ENCODE measurements at places on chromosomes 16 and 17.

DNA sequence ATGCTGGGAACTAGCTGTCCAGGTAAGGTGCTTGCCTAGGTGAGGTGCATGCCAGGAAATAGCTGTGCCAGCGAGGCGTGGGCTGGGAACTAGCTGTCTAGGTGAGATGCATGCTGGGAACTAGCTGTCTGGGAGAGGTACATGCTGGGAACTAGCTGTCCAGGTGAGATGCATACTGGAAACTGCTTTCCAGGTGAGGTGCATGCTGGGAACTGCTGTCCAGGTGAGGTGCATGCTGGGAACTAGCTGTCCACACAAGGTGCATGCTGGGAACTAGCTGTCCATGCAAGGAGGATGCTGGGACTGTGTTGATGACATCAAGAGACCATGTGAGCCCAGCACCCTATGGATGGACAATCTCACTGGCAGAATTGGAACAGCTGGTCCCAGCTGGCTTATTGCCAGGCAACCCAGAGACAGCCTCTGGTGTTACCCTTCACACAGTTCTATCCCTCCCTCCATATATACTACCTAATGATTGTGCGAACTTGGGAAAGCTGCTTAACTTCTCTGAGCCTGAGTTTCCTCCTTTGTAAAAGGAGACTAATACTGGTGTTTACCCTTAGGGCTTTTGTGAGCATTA, 479.9 kb upstream of the RBFOX1 start:
- no peak for DNase-seq

DNA sequence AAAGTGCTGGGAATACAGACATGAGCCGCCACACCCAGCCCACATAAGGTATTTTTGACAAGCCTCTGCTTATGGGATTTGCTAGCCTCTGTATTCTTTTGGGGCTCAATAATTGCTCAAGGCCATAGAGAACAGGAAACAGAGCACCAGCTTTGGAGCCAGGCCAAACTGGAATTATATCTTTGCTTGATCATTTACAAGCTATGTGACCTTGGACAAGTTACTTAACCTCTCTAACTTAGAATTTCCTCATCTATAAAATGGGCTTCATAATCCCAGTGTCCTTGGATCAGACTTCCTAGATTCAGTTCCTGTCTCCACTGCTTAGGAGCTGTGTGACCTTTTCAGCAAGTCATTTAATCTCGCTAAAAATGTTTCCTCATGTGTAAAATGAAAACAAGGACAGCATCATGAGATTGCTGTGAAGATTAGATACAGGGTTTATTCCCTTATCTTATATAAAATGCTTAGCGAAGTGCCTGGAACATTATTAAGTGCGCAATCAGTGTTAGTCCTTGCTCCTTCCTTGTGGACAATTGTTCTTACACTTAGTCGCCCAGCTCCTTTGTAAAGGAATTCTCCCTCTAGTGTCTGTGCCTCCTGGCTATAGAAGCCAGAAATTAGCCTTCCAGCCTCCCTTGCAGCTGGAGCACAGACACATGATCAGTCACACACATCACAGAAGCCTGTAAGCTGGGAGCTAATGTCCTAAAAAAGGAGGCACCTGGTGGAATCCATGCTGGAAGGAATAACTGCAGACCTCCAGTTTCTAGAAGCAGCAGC, 16.6 kb downstream of the KRT9 start:
- DNase-seq, result no peak

- DNase-seq, result peak; percentile 1
These were observed 302.7 kb upstream of the PMFBP1 start for GRCh38 chr16:72474501-72475123.

DNA sequence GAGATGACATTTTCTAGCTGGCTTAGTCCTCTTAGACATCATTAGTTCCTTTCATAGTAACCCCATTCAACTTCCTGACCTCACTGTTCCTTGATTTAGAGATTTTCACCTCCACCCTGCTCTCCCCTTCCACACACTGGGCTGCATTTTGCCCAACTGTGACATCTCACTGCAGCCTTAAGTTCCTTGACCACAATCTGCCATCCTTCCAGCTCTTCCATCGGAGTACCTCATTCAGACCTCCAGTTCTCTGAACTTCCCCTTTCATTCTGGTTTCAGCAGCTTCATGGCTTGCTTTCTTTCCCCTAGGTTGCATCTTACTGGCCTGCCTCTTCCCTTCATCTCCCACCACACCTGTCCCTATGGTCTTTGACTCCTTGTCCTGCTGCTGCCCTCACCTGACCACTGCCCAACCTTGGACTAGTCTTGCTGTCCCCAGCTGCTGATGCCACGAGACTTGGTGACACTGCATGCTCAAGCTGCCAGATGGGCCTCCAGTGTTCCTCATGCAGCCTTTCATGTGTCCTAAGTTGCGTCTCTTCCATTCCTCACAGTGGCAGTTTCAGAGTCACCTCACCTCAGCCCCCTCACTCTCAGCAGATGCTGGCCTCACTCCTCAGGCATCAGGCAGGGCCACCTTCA, 40.8 kb downstream of the NUP88 start:
- DNase-seq, result no peak

- no peak for DNase-seq
These were observed 50.7 kb downstream of the SLC7A5 start for GRCh38 chr16:87818533-87819161.

DNA sequence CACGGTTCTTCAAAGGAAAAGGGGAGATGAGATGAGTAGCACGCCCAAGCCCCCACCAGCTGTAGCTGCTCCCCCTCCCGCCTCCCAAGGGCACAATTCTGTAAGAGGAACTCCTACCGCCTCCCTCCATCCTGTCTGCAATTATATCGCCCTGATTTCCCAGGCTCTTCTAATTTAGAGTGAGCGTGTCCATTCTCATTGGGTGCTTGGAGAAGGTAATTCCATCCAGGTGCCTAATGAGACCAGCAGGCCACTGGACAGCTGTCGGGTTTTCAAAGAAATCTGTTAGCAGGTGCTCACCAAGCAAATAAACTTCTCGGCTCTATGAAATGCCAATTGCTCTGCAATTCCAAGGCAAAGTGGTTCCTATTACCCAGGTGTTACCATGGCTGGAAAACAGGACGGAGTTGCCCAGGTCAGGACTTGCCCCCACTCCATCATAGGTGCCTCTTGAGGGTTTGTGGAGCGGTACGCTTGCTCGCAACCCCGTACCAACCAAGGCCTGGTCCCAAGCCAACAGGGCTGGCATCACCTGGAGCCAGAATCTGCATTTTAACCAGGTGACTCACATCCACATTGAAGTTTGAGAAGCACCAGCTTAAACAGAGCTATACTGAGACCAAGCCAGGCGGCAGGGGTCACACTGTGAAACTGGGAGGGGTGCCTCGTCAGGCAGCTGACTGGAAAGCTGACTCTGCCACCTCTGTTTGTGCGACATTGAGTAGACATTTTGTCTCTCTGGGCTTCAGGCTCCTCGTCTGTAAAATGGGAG, 16.5 kb upstream of the MEAK7 start:
- DNase-seq, result no peak

- DNase-seq, result no peak
These were observed 344.6 kb downstream of the SOX9 start for GRCh38 chr17:72465191-72466024.

DNA sequence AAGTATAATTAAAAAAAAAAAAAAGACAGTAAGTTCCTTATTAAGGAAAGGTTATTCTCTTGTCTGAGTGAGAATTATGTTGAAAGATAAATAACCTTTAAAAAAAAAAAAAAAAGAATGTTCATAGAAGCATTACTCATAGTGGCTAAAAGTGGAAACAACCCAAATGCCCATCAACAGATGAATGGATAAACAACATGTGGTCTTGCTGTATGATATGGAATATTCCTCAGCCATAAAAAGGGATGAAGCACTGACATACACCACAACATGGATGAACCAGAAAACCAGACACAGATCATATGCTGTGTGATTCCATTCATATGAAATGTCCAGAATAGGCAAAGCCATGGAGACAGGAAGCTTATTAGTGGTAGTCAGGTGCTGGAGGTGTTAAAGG, 9.2 kb upstream of the CCNF start:
- no peak for DNase-seq

GRCh38 chr16:55565086-55565485, 1.4 kb upstream of the CAPNS2 start:
- no peak for DNase-seq

GRCh38 chr17:49210158-49211029, at the start of the genes ABI3 and GNGT2:
Gene ABI3 (plus strand): TSS chr17:49210707. CDS start chr17:49210725, 18 bp downstream.
Gene GNGT2 (minus strand): TSS chr17:49210574. CDS start chr17:49207422, 3,152 bp downstream.
- DNase-seq, result peak; percentile 73

- DNase-seq, result no peak
These were observed 122.3 kb upstream of the CIBAR2 start for GRCh38 chr16:85234310-85235204.

GRCh38 chr17:2384439-2385127, 16.3 kb downstream of the MNT start:
- no peak for DNase-seq

DNA sequence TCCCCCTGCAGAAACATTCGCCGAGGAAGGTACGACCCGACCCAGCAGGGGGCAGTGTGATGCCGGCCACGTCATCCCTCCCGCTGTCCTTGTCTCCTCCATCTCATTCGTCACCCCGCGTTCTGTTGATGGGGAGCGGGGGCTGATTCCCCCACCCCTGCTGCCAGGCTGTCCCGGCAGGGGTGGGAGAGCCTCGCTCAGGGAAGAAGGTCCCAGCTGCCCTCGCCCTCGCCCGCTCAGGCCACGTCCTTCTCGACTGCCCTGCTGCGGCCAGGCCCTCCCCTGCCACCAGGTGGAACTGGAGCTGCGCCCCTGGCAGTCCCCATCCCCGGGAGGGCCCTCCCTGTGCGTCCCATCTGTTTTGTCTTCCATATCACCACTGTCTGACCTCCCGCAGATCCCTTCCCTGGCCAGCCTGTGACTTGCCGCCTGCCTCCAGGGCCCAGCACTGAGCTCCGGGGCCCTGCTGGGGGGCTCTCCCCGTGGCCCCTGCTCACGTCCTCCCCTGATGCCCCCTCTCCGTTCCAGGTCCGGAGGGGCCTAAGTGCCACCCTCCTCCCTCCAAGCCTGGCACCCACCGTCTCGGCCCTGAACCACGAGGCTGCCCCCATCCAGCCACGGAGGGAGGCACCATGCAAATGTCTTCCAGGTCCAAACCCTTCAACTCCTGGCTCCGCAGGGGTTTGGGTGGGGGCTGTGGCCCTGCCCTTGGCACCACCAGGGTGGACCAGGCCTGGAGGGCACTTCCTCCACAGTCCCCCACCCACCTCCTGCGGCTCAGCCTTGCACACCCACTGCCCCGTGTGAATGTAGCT, 20.6 kb downstream of the ADAM11 start:
- DNase-seq, result peak; percentile 84

DNA sequence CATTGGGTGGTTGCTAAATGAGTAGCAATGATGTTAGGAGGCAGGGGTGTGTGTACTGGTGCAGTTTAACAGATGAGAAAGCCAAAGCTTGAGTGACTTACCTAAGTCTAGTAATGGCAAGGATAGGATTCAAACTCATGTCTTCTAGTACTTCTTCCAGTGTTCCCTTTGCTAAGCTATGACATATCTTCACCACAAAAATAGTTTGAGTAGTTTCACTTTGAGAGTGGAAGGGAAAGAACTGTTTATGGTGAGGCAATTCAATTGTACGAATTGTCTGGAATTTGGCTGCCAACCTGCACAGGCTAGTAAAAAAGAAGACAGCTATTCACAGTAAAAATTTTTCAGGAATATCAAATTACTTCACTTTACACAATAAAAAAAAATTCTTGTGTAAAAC, 138.0 kb downstream of the NLK start:
- DNase-seq, result no peak

DNA sequence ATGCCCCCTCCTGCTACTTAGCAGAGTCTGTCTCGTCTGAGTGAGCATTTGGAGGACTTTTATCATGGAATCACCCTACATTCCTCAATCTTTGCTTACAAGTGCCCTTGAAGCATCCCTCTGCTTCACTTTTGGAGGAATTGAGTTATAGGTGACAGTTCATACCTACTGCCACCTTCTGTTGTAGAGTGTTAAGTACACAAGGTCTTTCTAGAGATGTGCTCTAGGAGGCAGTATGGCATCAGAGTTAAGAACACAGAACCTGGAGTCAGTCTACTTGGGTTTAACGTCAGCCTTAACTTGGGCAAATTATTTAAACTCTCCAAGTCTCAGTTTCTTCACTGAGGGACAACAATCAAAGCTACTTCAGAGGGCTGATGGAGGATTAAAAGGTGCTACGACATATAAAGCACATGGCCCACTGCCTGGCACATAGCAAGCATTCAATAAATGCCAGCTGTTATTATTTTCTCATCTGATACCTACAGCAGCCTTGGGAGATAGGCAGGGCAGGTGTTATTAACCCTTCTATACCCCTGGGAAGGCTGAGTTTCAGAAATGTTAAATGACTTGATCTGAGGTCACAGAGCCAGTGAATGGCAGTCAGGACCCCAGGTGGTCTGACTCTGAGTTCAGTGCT, 62.2 kb downstream of the UTP18 start:
- DNase-seq, result peak; percentile 13

GRCh38 chr17:51869387-51869786, 289.1 kb downstream of the CA10 start:
- no peak for DNase-seq

GRCh38 chr16:4591191-4591590, 23.5 kb downstream of the UBALD1 start:
- no peak for DNase-seq

GRCh38 chr16:86321491-86321890, 188.8 kb upstream of the FOXF1 start:
- DNase-seq, result no peak

DNA sequence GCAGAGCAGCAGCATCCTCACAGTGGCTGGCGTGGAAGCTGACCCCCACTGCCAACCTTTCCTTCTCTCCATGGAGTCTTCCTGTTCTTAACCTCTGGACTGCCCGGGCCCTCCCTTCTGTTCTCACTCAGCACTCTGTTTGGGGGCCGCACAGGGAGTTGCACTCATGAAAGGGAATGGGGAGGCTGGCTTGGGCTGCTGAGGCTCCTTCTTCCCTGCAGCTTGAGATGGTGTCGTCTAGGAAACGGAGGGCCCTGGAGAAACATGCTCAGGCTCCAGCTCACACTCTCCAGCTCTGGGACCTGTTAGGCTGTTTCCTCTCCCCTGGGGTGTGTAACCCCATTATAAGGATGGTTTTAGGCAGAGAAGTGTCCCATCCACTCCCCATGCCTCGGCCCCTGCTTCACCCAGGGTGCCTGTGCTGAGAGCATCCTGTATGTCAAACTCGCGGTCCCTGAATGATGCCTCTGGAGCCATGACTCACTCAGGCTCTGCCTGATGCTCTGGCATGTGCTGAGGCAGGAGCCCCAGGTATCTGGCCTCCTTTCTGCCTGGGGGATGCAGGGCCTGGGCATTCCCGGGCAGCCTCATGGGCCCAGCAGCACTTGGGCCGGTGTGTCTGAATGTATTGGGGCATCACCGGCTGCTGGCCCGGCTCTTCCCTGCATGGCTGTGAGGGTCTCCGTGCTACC, 18.9 kb downstream of the TMEM94 start:
- DNase-seq, result no peak

GRCh38 chr17:77189148-77189547, 48.4 kb downstream of the SEC14L1 start:
- peak; percentile 19 for DNase-seq

GRCh38 chr17:30969989-30970830, 629 bp upstream of the RNF135 start:
- no peak for DNase-seq

DNA sequence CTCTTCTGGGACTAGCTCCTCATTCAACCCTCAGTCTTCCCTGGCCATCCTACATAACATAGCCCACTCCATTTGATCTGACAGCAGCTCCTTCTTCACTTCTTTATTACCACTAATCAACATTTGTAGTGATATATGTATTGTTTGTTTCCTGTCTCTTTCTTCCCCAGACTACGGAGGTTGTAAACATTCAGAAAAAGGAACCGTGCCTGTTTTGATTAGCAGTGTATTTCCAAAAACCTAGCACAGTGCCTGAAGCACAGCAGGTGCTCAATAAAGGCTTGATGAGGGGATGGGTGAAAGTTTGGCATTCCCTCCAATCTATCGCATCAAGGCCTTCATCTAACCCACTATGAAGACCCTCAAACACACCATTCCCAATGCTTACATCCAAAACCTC, 150.8 kb downstream of the XYLT1 start:
- DNase-seq, result no peak

Data from CD4-positive, alpha-beta T cell treated with Interleukin-17A for 1 hour (primary cell).